ENCODE measurements at places on chromosomes 2 and 18.

DNA sequence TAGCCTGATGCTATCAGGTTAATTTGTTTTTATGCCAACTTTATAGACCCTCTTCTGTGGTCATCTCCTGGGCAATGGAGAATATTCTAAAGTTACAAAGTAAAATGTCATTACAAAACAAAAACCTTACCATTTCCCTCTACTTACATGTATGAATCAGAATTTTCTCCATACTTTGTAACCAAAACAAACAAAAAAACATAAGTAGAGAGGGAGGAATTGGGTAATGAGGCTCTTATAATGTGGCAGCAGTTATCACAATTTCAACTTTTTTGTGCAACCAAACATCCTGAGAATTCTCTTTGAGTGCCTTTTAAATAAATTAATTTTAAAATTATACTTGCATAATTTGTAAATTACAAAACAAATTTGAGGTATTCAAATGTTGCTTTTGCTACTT lies 332.8 kb downstream of the TXNL1 start:
- DNase-seq, result peak; percentile 57

DNA sequence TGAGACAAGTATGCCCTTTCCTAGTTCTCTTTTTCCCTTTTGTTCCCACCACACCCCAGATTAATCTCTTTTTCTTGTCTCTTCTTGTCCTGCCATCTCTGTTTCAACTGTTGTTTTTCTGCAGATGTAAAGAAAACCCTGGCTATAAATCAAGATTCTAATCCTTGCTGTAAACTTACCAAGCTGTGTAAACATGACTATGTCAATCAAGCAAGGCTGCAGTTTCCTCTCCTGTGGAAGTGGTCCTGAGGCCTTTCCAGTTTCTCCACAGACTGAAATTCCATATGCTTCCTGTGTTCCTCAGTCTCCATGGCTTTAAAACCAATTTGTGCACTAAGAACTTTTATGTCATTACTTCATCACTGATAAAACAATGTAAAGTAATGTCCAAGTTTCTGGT lies 288.8 kb upstream of the PIK3C3 start:
- DNase-seq, result no peak

GRCh38 chr2:27032495-27033252 lies at the start of gene TMEM214:
TMEM214 (plus strand) TSS chr2:27032965; CDS start chr2:27033016, 51 bp downstream.
- peak; percentile 96 for DNase-seq

- no peak for DNase-seq
Observed at GRCh38 chr2:199744724-199745123, 106.3 kb downstream of the FTCDNL1 start.

GRCh38 chr2:213443921-213444320 lies 159.7 kb downstream of the SPAG16 start:
- DNase-seq, result no peak

- peak; percentile 67 for DNase-seq
Observed at GRCh38 chr2:188293601-188294351, 2.1 kb downstream of the GULP1 start.

All from GM23248 (cell line).